A549 treated with DMSO at 1 μM for 4 hours (cell line): ENCODE measurements at places on chromosomes 13 and 19. TPM values are rescaled to one million over a fixed set of nuclear protein-coding genes. Genes with fewer than 3 reads are reported as not detected.

ZNF547 gene
- total RNA-seq, result 1.1 to 1.9 TPM (median 1.5 TPM) in 5 replicates

CAMSAP3 gene
- 2.5 to 4.6 TPM (median 4.1 TPM) in 5 replicates for total RNA-seq

ZNF835 gene
- not detected in 5 replicates for total RNA-seq

PLD3 gene
- total RNA-seq, result 240 to 285 TPM (median 257 TPM) in 5 replicates

PDE4C gene
- total RNA-seq, result 0.02 to 0.29 TPM (median 0.23 TPM) in 4 of 5 replicates, not detected in the other

CCNA1 gene
- total RNA-seq, result 0.26 to 0.56 TPM (median 0.49 TPM) in 5 replicates

FUT1 gene
- 0.06 to 0.09 TPM (median 0.08 TPM) in 5 replicates for total RNA-seq
